Type B pancreatic cell (in vitro differentiated cells): ENCODE measurements at places on chromosomes 11 and 22. TPM values are rescaled to one million over a fixed set of nuclear protein-coding genes. Genes with fewer than 3 reads are reported as not detected.

Gene ATM
- 47.0 and 78.4 TPM in 2 replicates for total RNA-seq

Gene HOATZ
- total RNA-seq: 0.75 TPM in 1 of 2 replicates, not detected in the other

DNA sequence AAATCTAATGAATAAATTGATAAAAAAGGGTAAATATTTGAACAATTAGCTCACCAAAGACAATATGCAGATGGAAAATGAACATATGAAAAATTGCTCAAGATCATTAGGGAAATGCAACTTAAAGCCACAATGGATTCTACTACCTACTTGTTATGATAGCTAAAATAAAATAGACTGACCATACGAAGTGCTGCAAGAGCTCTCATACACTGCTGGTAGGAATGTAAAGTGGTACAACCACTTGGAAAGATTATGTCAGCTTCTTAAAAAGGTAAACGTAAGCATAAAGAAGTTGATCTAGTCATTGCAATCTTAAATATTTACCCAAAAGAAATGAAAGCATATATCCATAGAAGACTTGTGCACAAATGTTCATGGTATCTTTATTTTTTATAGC is 504.2 kb upstream of the ARHGAP42 start:
- DNase-seq: no peak
- H3K4me3 ChIP-seq: no peak overlapping the region
- H3K27ac ChIP-seq: no peak overlapping the region
- H3K36me3 ChIP-seq: no peaks in the 10 kb centered on the region

- peaks cover 14% of the 10 kb centered on the region for H3K4me1 ChIP-seq
- no peak overlapping the region for H3K4me3 ChIP-seq
These were observed 2.0 kb downstream of the FIBIN start for GRCh38 chr11:26995701-26996460.

DNA sequence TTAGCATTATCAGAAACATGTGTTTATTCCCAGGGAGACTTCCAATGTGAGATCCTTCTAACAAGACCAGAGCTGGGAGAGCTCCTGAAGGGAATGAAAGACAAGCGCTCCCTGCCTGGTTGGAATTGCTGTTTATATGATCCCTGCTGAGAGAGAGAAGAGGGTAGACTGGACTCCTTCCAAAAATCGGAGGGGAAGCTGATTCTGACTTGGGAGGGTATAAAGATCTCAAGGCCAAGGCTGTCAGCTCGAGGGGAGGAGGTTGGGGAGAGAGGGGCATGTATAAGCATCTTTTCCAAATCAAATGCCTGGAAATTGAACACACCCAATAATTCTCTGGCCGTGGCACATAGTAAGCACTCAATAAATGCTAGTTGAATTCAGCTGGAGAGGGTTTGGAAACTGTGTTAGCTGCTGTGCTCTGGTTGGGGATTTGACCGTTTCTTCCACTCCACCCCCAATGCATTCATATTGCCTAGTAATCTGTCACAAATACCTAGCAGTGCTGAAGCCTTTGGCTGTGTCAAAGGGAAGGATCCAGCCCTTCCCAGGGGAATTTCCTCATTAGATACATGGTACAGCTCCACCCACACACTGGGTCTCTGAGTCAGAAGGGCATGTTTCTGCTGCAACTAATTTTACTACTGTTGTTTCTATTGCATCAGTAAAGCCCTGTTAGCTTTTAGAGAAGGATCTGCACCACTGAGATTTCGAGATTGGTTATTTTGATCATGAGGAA is 61.5 kb downstream of the CACNG2 start:
- H3K27ac ChIP-seq: no peak overlapping the region
- H3K4me1 ChIP-seq: no peaks in the 10 kb centered on the region
- H3K36me3 ChIP-seq: no peaks in the 10 kb centered on the region
- H3K4me3 ChIP-seq: no peak overlapping the region
